ENCODE measurements at places on chromosomes 6 and 20.

- DNase-seq, result no peak
Measured at GRCh38 chr6:166221040-166221439, 53.4 kb upstream of the TBXT start.

- peak; percentile 47 for DNase-seq
Measured at GRCh38 chr6:37381579-37381978, 27.8 kb downstream of the RNF8 start.

GRCh38 chr20:32189123-32189410 is 18.5 kb downstream of the PLAGL2 start:
- no peak for DNase-seq

GRCh38 chr6:68633281-68633971 is 1.7 kb upstream of the ADGRB3 start:
- no peak for DNase-seq

GRCh38 chr6:144314003-144314485 is 28.9 kb downstream of the UTRN start:
- DNase-seq, result no peak

DNA sequence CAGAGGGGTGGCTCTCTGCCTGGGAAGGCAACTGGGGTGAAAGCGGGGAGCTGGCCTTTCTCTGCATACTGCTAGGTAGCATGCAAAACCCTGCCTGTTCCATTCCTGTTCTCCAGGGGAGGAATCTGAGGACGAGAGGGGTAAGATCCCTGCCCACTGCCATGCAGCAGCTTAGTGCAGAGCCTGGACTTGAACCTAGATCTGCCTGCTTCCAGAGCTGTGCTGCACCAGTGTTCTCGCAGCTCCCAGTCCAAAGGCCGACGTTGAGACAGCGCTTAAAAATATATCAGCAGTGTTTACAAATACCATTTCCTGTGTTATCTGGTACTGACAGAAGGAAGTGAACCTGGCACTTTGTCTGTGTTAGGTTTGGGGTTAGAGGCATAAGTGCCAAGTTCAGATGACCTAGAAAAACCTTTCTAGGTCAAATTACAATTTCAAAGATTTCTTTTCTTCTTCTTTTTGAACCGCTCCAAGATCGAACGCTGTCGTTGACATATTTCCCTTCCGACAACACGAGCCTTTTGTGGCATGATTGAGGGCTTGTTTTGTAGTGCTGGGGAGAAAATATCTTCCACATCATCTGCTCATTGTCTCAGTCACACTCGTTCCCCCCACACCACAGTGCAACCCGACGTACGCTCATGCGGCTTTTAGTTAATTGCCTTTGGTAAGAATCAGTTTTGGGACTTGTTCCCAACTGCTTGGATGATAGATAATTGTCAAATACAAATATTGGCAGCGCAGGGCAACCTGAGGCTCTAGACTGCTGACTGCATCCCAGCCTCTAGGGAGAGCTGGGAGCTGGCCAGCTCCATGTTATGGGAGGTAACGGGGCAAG is 44.6 kb downstream of the TOX2 start:
- no peak for DNase-seq

GRCh38 chr6:88574651-88575050 is 388.8 kb downstream of the RNGTT start:
- no peak for DNase-seq

- DNase-seq, result no peak
Measured at GRCh38 chr20:4795394-4795793, 73.7 kb downstream of the PRND start.

GRCh38 chr6:38493931-38494547 is 145.7 kb downstream of the BTBD9 start:
- DNase-seq, result peak; percentile 15

GRCh38 chr20:37323985-37324384 is 22.0 kb upstream of the SRC start:
- DNase-seq, result no peak
